Dermis blood vessel endothelial cell (primary cell): ENCODE measurements at places on chromosomes 1 and 21. TPM values are rescaled to one million over a fixed set of nuclear protein-coding genes. Genes with fewer than 3 reads are reported as not detected.

DNA sequence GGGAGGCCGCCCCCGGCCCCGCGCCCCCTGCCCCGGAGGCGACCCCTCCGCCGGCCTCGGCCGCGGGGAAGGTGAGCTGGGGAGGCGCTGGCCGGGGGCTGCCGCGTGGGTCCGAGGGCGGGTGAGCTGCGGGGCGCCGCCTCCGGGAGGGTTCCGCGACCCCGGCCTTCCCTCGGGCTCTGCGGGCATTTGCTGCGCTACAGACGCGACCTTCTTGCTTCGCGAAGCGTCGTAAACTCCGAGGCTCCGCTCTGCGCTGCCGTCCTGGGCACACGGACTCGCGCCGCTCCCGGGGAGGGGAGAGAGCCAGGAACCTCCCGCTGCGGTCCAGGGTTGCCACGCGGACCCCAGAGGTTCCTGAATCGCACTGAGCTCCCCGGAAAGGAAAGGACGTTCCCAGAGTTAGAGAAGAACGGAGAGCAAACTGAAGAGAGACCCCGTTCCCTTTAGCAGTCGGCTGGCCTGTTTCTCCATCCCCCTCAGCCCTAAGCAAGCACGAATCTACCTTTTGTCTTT lies 345 bp downstream of the SLX9 start:
- peak; percentile 44 for DNase-seq

GRCh38 chr1:107100331-107100984 lies 40.4 kb upstream of the NTNG1 start:
- no peak for DNase-seq

DNA sequence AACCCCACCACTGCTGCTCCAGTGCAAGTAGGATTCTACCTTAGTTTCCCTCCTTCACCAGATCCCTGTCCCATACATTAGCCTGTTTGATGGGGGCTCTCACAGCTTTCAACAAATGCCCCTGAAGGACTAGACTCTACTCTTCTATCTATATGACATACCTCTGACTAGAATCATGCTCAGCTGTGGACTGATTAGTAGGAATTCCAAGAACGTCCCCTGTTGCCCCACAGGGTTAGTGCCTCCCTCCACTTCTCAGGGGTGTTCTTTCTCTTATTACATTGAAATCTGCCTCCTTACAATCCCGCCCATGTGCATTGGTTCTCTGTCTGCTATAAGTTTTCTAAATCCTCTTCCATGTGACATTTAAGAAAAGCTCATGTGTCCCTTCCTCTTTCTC lies 375.9 kb upstream of the DUSP10 start:
- no peak for DNase-seq

FCGR3B gene
- total RNA-seq = not detected in 2 replicates

HHAT gene
- 1.8 and 4.8 TPM in 2 replicates for total RNA-seq

ENAH gene
- total RNA-seq = 47.0 and 63.1 TPM in 2 replicates

GRCh38 chr1:234990874-234991801 lies 137.5 kb downstream of the TOMM20 start:
- DNase-seq = no peak

RXFP4 gene
- total RNA-seq = 0.19 TPM in 1 of 2 replicates, not detected in the other

GRCh38 chr1:202691816-202692215 lies 18.4 kb downstream of the SYT2 start:
- no peak for DNase-seq

DNA sequence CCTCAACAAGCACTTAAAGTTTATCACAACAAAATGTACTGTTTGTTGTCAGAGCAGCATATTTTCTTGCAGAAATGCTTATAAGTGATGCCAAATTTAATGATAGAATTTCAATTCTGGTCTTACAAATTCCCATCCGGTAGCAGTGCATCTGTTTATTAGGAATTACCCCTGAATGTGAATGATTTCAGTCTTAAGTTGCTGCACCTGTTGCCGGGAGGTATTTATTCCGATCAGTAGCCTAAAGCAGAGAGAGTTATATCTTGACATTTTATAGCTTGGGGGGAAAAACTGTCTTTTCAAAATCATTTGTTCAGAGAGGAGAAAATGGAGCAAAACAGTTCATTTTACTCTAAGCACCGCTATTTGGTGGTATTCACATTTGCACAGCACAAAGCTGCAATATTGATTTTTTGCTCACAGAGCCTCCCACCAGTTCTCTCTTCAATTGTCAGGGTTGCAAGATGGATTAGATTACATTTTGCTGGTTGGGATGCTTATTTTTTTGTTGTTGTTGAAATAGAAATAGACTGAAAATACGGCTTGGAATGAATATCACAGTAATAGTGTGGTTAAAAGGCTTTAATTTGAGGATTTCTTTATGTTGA lies 98.6 kb downstream of the ADGRL2 start:
- DNase-seq = no peak

GRCh38 chr1:71390518-71390917 lies 309.7 kb upstream of the ZRANB2 start:
- no peak for DNase-seq

TRMT1L gene
- 25.2 and 37.7 TPM in 2 replicates for total RNA-seq

YIPF1 gene
- 13.4 and 14.9 TPM in 2 replicates for total RNA-seq

- no peak for DNase-seq
These were observed 1.6 kb downstream of the RASSF5 start for GRCh38 chr1:206508956-206509355.

DNA sequence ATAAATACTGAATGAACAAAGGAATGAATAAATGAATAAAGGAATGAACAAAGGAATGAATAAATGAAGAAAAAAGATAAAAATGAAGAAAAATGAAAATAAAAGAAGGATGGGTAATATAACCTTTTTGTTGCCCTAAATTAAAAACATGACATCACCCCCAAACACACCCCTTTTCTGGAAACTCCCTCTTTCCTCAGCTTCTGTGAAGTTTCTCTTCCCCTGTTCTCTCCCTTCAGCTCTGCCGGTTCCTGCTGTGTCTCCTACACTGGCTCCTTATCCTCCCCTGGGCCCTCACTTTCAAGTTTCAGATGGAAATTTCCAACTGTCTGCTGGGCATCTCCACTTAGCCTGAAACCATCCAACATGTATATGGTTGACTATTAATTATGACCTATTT lies 37.9 kb downstream of the RAB3B start:
- DNase-seq = no peak

DNA sequence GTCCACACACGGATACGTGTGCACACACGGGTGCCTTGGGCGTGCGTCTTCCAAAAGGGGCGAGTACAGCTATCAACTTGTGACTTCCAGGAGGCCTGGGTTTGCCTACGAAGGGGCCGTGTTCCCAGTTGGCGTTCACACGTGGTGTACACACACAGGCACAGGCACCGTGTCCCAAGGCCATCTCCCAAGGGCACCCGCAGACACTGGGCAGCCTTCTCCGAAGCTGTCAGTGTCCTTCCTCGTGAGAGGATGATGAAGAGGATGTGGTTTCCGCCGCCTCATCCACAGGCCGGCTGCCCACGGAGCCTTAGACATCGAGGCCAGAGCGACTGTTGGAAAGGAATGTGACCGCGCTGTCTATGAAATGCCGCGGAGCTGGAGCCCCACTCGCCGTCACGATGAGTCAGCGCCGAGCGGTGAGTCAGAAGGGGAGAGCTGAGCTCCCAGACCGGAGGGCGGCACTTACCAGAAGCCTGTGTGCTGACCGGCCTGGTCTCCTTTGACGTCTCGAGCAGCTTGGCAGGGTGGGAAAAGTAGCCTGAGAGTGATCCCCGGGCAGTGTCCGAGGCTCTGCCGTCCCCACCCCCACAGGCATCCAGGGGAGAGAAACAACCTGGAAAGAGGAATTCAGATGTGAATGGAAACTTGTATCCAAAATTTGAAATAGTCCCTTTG lies 141.4 kb upstream of the ARHGEF16 start:
- peak; percentile 83 for DNase-seq

ZNF695 gene
- 2.7 and 2.9 TPM in 2 replicates for total RNA-seq

UMODL1 gene
- not detected in 2 replicates for total RNA-seq

DNA sequence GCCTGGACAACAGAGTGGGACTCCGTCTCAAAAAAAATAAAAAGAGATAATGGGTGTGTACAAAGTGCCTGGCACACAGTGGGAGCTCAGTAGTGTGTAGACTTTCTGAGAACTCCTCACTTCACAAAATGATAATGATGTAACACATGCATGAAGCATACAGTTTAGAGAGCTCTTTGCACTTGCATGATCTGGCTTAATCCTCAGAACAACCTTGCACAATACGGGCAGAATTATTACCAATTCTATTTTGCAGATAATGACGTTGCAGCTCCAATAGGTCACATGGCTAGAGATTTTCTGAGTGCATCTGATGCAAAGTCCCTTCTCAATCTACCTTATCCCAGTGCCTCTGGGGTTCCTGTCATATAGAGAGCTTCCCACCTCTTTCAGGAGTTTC lies 71.4 kb downstream of the CD247 start:
- DNase-seq = no peak

TMEM269 gene
- not detected in 2 replicates for total RNA-seq

GRCh38 chr1:194062962-194063361 lies 876.5 kb upstream of the B3GALT2 start:
- peak; percentile 47 for DNase-seq

GRCh38 chr21:29233611-29234540 lies 64.8 kb upstream of the BACH1 start:
- no peak for DNase-seq
